ENCODE measurements at places on chromosomes 1 and 21.

DNA sequence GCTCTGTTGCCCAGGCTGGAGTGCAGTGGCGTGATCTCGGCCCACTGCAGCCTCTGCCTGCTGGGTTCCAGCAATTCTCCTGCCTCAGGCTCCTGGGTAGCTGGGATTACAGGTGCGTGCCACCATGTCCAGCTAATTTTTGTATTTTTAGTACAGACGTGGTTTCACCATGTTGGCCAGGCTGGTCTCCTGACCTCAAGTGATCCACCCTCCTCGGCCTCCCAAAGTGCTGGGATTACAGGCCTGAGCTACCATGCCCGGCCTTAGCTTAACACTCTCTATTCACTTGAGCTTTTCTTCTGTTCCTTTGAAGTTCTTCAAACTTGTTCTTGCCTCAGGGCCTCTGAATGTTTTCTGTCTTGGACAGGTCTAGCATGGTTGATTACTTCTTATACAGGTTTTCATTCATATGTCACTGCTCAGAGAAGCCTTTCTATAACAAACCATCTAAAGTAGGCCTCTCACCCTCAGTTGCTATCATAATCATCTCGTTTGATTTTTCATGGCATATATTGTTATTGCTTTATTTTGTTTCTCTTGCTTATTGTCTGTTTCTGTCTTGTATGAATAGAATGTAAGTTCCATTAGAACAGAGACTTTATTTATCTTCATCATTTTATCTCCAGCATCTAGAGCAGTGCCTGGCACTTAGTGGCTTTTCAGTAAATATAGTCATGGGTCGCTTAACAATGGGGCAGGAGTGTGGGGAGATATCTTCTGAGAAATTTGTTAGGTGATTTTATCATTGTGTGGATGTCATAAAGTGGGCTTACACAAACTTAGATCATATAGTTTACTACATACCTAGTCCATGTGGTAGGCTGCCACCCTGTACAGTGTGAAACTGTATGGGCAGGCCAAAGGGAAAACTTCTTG lies 12.1 kb downstream of the OSBPL9 start:
- no peak for DNase-seq

GRCh38 chr1:160733898-160734297 lies 5.1 kb upstream of the SLAMF7 start:
- no peak for DNase-seq

- DNase-seq = no peak
Observed at GRCh38 chr1:116312681-116313069, 60.4 kb upstream of the ATP1A1 start.

GRCh38 chr1:155177918-155178281 lies 4.3 kb downstream of the TRIM46 start:
- no peak for DNase-seq

DNA sequence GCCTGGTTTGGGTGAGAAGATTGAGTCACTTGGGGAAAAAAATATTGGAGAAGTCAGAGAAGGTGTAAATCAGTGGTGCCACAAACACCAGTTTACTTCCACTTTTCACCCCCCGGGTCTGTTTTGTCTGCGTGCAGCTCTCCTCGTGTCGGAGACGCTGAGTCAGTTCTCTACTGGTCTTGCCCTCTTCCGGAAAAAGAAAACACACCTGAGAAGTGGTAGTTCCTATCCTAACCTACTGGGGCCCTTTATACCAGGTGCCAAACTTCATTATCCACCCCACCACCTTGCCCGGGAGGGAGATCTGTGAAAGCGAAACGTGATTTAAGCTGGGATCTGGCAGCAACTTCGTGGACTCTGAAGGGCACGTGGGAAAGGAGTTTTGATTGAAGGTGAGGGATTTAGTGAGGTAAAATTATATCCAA lies 855 bp upstream of the IVNS1ABP start:
- no peak for DNase-seq

- DNase-seq = no peak
Observed at GRCh38 chr1:99370476-99370875, 106.2 kb downstream of the PLPPR4 start.

DNA sequence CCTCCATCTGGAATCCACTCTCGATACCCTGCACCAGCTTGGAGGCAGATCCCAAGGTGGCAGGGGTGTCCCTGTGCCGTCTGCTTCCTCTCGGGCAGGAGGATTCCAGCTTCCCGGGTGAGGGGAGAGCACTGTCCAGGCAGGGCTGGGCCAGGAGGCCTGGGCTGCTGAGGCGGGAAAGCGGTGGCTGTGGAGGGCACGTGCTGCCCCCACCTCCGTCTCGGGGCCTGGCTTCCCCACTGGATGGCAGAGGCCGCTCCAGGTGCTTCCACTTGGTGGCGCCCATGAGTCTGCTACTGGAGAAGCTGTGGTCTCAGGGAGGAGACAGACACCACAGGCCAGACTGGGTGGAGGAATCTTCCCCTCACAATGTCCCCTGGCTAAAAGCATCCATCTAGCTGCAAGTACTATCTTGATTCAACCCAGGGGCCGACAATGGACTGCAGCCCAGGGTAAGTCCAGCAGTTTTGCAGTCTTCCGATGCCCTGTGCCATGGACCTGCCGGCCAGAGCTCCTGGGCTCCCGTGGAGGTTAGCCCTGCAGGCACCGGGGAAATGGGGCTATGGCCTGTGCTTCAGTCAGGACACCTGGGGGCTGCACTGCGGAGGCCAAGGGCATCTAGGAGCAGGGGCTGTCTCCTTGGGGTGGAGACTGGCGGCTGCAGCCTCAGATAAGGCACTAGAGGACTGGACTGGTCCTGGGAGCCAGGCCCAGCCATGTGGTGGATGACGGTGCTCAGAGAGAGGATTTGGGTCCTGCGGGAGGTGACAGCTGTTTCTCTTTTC lies 41.3 kb upstream of the EIF4G3 start:
- no peak for DNase-seq

DNA sequence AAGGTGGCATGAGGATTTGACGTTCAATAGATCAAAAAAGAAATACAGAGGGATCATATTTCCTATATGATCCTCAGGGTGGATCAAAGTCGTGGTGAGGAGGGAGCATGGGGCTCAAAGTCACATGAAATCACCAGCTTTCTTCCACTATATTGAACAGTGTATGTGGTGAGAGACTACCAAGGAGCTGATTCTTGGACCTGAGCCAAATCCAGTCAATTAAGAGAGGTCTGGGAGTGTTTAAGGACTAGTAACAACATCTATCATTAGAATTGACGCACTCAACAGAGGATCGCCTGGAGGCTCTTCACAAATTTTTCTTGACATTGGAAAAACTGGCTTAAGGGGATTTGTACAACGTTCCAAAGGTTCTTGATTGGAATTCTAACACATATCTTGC lies 267.7 kb upstream of the PROX1 start:
- no peak for DNase-seq

DNA sequence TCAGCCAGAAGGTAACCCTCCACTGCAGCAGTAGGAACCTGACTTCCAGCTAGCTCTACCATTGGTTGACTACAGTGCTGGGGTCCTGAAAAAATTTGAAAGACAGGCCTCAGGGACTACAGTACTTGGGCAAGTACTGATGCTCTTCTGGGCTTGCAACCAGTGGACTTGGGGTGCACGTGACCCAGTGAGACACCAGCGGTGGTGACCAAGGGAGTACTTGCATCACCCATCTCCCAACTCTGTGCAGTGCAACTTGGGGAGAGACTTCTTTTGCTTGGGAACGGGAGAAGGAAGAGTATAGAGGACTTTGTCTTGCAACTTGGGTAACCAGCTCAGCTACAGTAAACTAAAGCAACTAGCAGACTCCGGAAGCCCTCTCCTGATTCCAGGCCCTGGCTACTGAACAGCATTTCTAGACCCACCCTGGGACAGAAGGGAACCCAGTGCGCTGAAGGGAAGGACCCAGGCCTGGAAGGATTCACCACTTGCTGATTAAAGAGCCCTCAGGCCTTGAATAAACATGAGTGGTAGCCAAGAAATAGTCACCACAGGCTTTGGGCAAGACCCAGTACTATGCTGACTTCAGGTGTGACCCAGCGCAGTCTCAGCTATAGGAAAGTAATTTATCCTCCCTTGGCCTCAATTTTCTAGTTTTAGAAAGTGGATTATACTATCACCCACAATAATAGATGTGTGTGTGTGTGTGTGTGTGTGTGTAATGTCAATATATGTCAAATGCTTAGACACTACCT lies 45.6 kb downstream of the TNNI3K start:
- no peak for DNase-seq

DNA sequence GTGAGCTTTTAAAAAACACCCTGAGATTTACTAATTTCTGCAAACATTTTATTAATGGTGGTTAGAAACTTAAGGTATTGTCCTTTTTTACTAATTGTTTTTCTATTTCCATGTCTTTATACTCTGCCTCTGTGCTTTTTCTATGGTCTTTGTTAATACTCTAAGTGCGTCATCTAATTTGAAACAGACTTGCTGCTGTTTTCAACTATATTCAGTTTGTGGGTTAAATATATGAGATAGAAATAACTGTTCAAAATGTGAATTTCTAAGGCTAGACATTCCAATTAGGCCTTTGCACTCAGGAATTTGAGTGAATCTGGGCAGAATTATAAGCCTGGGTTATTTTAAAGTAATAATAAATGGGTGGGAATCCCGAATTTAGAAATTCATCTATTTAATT lies 82.4 kb upstream of the COL11A1 start:
- DNase-seq = no peak

DNA sequence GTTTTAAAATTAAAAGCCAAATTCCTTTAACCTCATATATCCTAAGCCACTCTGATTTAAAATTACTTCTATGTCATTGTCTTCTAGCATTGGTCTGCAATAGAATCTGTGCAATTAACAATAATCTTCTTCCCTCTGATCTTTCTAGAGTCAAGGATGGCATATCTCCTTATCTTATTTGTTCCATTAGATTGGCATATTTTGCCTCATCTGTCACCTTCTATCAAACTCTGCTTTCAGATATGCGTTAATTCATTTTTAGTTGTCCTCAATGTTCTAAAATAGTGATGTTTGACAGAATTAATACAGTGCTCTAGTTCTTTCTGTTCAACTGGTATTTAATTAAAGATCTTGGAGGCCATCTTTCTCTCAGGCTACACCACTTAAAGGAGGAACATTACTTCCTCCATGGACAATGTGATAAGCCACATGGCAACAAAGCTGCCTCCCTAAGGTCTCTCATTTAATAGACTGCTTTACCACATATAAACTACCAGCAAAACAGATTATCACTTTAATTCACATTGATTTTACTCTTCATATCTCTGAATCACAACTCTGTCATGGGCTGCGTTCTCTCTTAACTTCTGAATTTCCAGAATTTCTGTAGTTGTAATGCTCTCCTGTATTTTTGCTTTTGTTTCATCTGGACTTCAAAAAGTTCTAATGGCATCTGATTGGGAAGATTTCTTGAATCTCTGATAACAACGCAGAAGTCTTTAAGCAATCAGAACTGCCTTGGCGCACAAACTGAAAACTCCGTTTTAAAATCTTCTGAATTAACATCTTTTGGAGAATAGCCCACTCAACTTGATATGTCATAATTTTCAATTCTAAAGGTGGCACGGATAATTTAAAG lies 2.8 kb downstream of the NRIP1 start:
- no peak for DNase-seq

DNA sequence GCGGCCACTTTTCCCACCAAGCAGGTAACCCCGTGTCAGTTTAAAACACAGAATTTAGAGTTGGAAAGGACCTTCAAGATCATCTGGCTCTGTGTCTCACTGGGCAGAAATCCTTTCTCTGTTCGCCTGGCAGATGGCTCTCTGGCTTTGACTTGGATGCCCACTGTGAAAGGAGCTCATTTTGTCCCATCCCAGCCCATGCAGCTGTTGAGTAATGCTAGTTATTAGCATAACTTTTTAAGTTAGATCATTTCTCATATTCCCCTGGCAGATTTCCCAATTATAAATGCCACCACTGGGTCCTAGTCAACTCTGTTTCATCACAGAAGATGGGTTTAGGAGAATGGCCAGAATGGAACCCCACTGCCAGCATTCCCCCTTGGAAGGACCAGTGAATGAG lies 55.9 kb downstream of the SLC35F3 start:
- DNase-seq = no peak

DNA sequence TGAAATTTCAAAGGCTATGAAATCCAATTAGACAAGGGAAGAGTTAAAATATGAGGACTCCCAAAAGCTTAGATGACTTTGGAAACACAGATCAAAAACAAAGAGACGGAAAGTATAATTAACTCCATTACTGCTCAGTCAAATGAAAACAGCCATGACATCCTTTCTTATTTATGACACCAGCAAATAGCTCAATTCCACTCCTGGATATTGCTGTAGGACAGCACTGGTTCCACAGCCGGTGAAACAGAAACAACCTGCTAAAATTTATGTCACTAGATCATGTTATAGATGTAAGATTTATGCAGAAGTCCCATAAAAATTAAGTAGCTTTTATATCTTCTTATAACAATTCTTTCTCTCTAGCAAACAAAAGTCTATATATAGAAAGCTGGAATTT lies 65.6 kb upstream of the RRP15 start:
- no peak for DNase-seq

DNA sequence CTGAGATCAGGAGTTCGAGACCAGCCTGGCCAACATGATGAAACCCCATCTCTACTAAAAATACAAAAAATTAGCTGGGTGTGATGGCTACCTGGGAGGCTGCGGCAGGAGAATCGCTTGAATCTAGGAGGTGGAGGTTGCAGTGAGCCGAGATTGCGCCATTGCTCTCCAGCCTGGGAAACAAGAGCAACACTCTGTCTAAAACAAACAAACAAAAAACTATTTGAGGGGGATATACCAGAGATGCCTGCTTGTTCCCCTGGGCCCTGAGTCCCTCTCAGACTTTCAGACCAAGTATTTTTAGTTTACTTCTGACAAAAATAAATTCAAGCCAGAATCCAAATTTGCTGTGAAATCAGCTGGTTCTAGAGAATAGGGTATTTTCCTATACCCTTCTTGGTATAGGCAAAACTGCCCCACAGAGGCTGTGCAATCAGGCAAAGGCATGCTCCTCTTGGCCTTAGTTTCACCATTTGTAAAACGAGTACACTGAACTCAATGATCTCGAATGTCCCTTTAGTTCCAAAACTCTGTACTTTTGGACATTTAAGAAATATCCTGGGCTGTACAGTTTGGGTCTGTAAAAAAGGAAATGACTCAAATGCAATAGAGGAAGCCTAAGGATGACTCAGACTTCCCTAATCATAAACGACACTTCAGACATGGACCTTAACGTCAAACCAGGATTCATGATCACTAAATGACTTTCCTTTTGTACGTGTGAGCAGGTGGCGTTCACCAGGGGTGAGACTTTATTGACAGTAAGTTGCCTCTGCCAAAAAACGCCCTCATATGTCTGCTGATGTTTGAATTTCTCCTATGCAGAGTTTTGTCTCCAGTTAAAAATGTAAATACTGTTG lies 16.1 kb downstream of the ENSA start:
- DNase-seq = peak; percentile 90

GRCh38 chr1:1796466-1796865 lies 18.2 kb upstream of the NADK start:
- DNase-seq = no peak
